Right lobe of liver (tissue), 6 donors: ENCODE measurements at places on chromosomes 2 and 18. TPM values are rescaled to one million over a fixed set of nuclear protein-coding genes. Genes with fewer than 3 reads are reported as not detected.

DNA sequence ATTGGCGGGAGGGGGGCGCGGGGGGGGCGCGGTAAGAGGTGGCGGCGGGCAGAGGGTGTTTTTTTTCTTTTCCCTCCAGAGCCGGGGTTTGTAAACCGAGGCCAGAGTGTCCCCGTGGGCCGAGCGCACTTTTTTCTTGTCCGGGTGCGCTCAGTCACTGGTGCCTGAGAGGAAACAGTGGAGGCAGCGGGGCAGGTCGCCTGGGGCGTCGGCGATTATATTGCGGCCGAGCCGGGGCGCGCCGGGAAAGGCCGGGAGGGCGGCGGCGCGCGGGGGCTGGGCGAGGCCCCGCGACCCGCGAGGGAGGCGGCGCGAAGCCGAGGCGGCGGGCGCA is 275 bp downstream of the HOXD8 start:
- H3K27ac ChIP-seq, result no peak overlapping the region
- peaks cover 23% of the 10 kb centered on the region for H3K27me3 ChIP-seq
- H3K36me3 ChIP-seq, result no peaks in the 10 kb centered on the region
- H3K4me3 ChIP-seq, result no peak overlapping the region

GRCh38 chr2:16386031-16386430 is 279.6 kb downstream of the CYRIA start:
- no peak for DNase-seq
- H3K4me3 ChIP-seq, result no peak overlapping the region
- no peaks in the 10 kb centered on the region for H3K4me1 ChIP-seq
- H3K36me3 ChIP-seq, result no peaks in the 10 kb centered on the region
- H3K27me3 ChIP-seq, result no peaks in the 10 kb centered on the region

DNA sequence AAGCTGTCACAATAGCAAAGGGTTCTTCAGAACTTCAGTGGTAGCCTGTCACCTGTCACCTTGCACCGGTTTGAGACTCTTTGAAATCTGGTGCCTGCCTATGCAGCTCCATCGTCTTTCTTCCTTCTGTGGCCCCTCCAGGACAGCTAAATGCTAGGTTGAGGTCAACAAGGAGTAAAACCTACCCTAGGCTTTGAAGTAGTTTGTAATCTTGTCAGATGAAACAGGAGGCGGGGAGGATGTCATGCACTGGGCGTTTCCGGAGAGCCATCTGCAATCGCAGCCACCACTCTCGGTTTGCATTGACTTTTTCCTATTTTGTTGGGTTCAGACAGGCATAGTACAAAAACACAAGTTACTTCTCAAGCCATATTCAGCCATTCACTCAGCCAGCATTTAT is 116.7 kb downstream of the LPIN1 start:
- H3K36me3 ChIP-seq, result no peaks in the 10 kb centered on the region
- H3K4me1 ChIP-seq, result no peaks in the 10 kb centered on the region
- H3K27ac ChIP-seq, result no peak overlapping the region

GRCh38 chr18:47882641-47883040 is 47.8 kb downstream of the SMAD2 start:
- H3K4me3 ChIP-seq, result no peak overlapping the region
- DNase-seq, result no peak
- H3K27me3 ChIP-seq, result no peaks in the 10 kb centered on the region
- H3K27ac ChIP-seq, result no peak overlapping the region
- no peaks in the 10 kb centered on the region for H3K36me3 ChIP-seq
- H3K4me1 ChIP-seq, result no peaks in the 10 kb centered on the region

DNA sequence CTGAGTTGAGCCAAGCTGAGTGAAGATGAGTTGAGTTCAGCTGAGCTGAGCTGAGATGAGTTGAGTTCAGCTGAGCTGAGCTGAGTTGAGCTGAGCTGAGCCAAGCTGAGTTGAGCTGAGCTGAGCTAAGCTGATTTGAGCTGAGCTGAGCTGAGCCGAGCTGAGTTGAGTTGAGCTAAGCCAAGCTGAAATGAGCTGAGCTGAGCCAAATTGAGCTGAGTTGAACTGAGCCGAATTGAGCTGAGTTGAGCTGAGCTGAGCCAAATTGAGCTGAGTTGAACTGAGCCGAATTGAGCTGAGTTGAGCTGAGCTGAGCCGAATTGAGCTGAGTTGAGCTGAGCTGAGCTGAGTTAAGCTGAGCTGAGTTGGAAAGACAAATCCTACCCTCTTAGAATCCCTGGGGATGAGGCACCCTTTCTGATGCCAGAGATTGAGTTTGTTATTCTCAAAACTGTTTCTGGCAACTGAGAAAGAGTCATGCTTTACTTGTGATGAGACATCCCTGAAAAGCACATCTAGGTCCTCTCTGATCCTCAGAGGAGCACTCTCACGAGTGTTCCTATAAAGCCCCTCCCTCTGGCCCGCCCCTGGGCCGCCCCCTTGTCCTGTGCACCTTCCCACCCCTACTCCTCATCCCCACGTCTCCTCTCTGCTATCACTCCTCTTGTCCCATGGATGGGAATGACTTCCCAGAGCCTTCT is 116.5 kb downstream of the MCFD2 start:
- no peak overlapping the region for H3K4me3 ChIP-seq
- no peaks in the 10 kb centered on the region for H3K36me3 ChIP-seq

RNMT gene
- total RNA-seq, result 20.4 TPM

- DNase-seq, result no peak
- H3K27me3 ChIP-seq, result no peaks in the 10 kb centered on the region
- no peak overlapping the region for H3K27ac ChIP-seq
- H3K4me1 ChIP-seq, result no peaks in the 10 kb centered on the region
- no peaks in the 10 kb centered on the region for H3K36me3 ChIP-seq
These were observed 158.3 kb downstream of the PDE11A start for GRCh38 chr2:177914247-177914646.

DNA sequence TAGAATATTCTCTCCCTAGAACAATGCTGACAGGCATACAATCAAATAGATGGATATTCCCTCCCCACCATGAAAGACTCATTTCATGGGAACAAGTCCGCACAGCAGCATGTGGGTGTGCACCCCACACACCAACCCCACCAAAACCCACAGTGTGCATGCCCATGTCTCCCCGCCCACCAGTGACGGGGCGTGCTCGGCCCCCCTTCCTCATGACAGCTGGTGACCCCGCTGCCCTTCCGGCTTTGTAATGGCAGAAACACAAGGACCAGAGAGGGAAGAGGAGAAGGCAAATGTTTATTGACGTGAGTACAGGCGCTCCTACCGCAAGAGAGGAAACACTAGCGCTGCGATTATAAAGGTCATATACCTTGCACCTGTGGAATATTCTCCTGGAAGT is 30.8 kb upstream of the ODC1 start:
- no peaks in the 10 kb centered on the region for H3K27me3 ChIP-seq
- no peaks in the 10 kb centered on the region for H3K4me1 ChIP-seq
- H3K27ac ChIP-seq, result no peak overlapping the region
- DNase-seq, result no peak
- no peaks in the 10 kb centered on the region for H3K36me3 ChIP-seq
- no peak overlapping the region for H3K4me3 ChIP-seq

GRCh38 chr2:1910592-1911246 is 166.4 kb upstream of the PXDN start:
- no peaks in the 10 kb centered on the region for H3K27me3 ChIP-seq
- no peak overlapping the region for H3K4me3 ChIP-seq
- DNase-seq, result no peak
- no peaks in the 10 kb centered on the region for H3K36me3 ChIP-seq
- no peak overlapping the region for H3K27ac ChIP-seq

- no peaks in the 10 kb centered on the region for H3K36me3 ChIP-seq
- H3K4me1 ChIP-seq, result no peaks in the 10 kb centered on the region
- H3K4me3 ChIP-seq, result no peak overlapping the region
- no peaks in the 10 kb centered on the region for H3K27me3 ChIP-seq
- DNase-seq, result no peak
These were observed 194.8 kb downstream of the ANAPC1 start for GRCh38 chr2:111689174-111689573.

DNA sequence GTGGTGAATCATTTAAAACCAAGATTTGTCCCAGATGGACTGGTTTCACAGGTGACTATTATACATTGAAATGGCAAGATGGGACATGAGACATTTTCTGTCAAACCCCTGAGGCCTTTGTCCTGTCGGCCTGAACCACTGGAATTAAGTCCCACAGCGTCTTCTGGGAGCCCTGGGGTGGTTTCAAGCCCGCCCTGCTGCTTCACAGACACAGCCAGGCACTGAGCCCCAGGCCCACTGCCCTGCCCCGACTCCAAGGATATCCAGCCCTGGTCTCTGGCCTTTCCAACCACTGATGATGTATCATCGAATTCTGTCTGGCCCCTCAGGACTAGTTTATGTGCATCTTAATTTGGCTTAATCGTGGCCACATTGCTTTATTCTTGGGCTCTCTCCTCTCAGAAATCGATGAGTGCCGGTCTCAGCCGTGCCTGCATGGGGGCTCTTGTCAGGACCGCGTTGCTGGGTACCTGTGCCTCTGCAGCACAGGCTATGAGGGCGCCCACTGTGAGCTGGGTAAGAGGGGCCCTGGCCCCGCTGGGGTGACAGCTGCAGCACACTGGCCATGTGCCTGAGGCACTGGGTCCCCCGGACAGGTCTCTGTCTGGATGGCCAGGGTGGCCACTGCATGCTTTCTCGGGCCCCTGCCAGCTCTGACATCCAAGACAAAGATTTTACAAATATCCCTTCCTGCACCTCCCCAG is 39.5 kb downstream of the MTERF4 start:
- no peaks in the 10 kb centered on the region for H3K27me3 ChIP-seq
- DNase-seq, result no peak
- no peak overlapping the region for H3K4me3 ChIP-seq
- H3K36me3 ChIP-seq, result no peaks in the 10 kb centered on the region

- H3K27me3 ChIP-seq, result no peaks in the 10 kb centered on the region
- DNase-seq, result no peak
- no peaks in the 10 kb centered on the region for H3K36me3 ChIP-seq
- H3K4me1 ChIP-seq, result no peaks in the 10 kb centered on the region
These were observed 63.5 kb downstream of the CAVIN2 start for GRCh38 chr2:191783416-191783815.

PROKR1 gene
- total RNA-seq, result not detected

GRCh38 chr18:56238576-56238975 is 399.8 kb downstream of the TXNL1 start:
- no peaks in the 10 kb centered on the region for H3K36me3 ChIP-seq
- H3K27me3 ChIP-seq, result no peaks in the 10 kb centered on the region
- no peaks in the 10 kb centered on the region for H3K4me1 ChIP-seq
- no peak overlapping the region for H3K27ac ChIP-seq
